ENCODE measurements at places on chromosomes 6 and 20.

GRCh38 chr20:6744180-6744579, 23.3 kb upstream of the BMP2 start:
- no peak for DNase-seq

DNA sequence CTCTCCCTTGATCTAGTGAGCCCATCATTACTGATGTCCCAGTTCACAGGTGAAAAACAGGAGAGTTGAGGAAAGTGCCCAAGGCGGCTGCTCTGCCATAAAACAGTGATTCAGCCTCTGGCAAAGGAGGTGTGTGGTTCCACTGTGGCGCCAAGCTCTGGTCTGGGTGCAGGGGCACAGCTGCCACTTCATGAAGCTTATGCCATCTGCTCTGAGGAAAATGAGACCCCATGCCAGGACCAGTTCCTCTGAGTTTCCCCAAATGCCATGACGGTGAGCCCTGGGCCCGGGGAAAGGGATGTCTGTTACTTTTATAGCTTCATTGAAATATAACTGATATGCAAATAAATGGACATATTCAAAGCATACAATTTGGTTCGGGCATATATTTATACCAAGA, 33.7 kb upstream of the ZBP1 start:
- no peak for DNase-seq

DNA sequence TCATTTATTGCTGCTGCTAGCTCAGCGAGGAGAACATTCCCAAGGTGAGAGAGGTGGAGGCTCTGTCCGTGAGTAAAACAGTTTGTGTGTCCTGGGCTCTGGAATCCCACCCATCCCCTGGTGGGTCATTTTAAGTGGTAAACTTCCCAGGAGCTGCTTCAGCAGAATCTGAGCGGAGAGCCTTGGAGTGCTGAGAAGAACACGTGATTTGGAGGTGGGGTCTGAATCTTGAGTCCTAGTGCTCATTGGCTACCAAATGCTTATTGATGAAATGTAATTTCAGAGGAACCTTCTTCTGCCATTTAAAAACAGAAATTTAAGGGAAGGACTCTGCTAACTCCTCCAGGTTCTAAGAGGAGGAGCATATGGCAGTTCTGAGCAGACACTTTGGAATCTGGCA, 132.4 kb downstream of the CDH26 start:
- no peak for DNase-seq

DNA sequence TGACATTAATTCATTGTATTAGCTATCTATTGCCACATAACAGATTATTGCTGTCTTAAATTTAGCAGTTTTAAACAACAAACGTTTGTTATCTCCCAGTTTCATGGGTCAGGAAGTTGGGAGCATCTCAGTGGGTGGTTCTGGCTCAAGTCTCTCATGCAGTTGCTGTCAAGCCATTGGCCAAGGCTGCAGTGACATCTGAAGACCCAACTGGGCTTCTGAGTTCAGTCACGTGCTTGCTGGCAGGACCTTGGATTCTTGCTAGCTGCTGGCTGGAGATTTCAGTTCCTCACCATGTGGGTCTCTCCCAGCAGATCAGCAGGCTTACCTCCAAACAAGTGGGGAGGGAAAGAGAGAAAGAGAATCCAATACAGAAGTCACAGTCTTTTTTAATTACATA, 152.6 kb upstream of the EXOC2 start:
- DNase-seq: no peak

GRCh38 chr6:105207524-105208269, 27.9 kb upstream of the POPDC3 start:
- no peak for DNase-seq

DNA sequence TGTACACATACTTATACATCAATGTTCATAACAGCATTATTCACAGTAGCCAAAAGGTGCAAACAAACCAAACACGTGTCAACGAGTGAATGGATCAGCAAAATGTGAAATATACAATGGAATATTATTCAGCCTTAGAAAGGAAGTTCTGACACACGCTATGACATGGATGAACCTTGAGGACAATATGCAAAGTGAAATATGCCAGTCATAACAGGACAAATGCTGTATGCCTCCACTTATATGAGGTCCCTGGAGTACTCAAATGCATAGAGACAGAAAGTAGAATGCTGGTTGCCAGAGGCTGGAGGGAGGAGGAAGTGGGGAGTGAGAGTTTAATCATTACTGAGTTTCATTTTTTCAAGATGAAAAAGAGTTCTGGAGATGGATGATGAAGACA, 37.8 kb upstream of the IGF2R start:
- DNase-seq: no peak

DNA sequence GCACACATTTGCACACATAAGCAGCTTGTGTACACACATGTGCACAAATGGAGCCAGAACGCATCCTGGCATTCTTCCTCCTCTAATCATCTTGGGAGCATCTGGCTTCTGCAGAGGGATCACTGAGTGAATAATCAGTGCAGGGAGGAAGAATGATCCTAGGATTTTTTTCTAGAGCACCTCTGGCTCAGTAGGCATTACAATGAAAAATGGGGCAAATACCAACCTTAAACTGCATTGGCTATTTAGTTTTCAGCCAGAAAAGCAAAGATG, 205.7 kb upstream of the TCF21 start:
- DNase-seq: no peak

DNA sequence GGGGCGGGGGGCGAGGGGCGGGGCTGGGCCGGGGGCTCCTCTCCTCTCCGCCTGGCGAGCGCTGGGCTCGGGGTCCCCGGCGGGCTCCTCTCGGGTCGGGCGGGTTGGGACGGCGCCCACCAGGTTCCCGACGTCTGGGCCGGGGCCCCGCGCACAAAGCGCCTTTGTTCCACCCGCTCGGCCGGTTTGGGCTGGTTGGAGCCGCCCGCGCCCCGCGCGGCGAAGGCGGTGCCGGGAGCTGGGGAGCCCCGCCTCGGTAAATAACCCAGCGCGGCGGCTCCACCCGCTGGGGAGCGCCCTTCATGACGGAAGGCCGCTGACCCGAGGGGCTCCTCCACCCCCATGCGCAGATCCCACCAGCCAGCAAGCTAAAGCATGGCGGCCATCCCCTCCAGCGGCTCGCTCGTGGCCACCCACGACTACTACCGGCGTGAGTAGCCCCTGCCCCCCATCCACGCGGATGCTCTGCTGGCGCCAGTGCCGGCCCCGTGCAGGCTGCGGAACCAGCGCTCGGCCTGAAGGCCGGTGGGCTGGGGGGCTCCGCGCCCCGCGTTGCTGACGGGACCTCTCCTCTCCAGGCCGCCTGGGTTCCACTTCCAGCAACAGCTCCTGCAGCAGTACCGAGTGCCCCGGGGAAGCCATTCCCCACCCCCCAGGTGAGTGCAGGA, 503 bp downstream of the PPDPF start:
- DNase-seq: no peak

DNA sequence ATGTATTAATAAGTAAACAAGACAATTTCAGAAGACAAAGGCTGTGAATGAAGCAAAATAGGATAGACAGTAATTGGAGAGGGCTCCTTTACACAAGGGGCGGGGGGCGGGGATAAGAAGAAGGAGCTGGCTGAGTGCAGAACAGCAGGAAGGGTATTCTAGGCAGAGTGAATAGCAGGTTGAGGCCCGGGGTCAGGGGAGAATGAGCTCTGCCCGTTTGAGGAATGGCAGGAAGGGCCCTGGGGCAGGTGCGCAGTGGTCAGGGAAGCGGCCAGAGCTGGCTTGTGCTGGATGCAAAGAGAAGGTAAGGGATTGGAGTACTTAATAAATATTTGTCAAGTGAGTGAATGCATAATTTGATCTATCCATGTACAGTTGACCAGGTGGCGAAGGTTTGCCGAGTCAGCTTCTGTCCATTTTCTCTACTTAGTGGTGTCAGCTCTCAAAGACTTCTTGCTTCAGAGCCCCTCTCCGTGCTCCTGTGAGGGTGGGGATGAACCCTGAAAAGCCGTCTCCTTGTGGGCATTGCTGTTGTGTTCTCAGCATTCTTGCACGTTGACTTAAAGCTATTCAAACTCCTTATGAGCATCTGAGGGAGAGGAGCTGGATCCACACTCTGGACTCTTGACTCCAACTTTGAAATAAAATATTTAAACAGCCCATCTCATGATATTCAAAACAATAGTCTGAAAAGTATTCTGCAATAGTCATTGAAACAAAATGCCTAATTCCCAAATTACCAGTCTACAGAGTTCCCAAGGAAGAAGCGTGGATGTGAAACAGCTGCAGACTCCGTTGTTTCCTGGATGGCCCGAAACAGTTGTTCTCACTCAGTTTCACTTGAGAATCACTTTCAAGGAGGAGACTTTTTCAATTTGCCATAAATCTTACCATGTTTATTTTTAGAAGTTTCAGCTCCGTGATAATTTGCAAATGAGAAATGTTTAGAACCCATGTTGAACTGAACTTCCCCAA, 105.1 kb downstream of the EDN3 start:
- no peak for DNase-seq

DNA sequence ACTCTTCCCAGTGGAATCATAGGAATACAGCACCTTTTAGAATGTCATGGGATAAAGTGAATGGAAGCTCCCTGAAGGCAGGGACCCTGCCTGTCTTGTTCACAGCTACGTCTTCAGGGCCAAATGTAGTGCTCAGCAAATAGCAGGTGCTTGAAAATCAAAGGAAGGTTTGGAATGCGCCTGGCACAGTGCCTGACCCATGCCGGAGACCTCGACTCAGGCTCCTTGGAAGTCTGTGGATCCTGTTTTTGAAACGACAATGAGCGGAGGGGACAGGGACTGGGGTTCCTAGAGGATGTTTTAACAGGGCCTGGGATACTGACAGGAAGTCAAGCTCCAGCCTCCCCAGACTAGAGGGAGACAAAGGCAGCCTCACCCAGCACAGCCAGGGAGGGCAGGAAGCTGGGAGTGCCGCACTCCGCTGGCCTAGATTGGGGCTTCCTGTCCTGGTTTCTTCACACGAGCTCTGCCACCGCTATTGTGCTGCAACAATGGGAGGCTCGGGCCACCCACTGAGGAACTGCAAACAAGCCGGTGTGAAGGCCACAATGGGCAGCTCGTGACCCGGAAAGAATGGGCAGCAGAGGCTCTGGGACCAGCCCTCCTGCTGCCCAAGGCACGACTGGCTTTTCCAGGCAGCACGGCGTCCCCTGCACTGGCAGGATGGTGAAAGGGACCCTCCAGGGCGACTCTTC, 76.7 kb downstream of the PREX1 start:
- DNase-seq: no peak

- no peak for DNase-seq
Observed at GRCh38 chr20:44884907-44885391, 556 bp upstream of the YWHAB start.

DNA sequence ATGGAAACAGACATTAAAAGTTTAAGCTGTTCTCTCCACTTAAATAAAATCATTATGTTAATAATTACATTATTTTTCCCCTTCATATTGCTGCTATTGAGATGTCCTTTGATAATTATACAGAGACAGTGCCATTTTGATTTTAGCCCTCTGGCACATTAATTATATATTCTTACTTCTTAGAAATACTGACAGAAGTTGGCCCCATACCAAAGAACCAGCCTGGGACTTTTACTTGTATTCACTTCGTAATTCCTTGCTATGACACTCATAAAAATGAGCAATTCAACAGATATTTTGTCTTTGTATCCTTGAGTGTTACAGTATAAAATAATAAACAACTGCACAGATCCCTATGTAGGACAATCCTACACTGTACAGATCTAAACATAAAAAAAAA, 743.7 kb downstream of the TBC1D32 start:
- no peak for DNase-seq

GRCh38 chr6:70593118-70593486, 26.4 kb downstream of the SDHAF4 start:
- DNase-seq: no peak

DNA sequence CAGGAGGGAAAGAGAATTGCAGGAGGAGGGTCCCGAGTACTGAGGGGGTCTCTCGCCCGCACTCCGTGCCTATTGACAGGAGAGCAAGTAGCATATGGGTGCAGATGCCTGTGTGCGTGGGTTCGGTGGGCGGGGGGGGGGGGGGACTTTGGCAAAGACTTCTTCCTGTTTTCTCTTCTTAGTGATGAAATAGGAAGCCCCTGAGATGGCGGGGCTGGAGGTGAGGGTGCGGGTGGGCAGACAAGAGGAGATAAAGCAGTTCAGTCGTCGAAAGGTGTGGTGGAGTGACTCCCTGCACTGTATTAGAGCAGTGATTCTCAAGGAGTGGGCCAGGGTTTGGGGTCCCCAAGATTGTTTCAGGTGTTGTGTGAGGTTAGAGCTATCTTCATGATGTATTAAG, 3.7 kb downstream of the NAA20 start:
- DNase-seq: no peak

GRCh38 chr6:163296835-163297519, 117.5 kb upstream of the QKI start:
- DNase-seq: no peak

DNA sequence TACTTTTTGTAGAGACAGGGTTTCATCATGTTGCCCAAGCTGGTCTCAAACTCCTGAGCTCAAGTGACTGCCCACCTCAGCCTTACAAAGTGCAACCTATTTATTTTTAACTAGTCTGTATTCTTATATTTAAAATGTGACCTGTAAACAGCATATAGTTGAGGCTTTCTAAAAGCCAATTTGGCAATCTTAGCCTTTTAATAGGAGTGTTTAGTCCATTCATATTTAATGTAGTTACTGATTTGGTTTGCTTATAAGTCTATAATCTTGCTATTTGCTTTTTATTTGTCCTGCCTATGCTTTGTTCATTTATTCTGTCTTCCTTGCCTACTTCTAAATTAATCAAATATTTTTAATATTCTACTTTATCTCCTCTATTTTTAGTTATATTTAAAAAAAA, 15.0 kb upstream of the SOX4 start:
- no peak for DNase-seq
